Globus pallidus (tissue), 1 donor: ENCODE measurements at places on chromosomes 2 and 18.

- no peak for DNase-seq
These were observed 91.1 kb downstream of the RBMS1 start for GRCh38 chr2:160402501-160402900.

DNA sequence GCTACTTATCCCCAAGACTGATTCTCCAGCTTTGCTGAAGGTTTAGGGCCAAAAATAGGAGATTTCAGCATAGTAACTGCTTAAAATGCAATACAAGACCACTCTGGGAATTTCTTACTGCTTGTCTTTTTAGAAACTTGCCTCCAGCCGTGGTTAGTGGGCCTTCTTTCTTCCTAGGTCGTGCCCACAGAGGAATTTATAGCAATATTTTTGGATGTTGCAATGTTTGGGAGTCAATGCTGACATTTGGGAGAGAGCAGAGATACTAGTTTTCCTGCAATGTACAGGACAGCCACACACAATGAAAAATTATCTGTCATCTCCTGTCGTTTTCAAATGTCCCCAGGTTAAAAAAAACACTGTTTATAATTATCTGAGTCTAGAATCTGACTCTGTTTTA is 25.6 kb upstream of the CERS6 start:
- DNase-seq = no peak

- DNase-seq = no peak
These were observed 74.8 kb downstream of the NOL10 start for GRCh38 chr2:10614939-10615338.

- DNase-seq = no peak
These were observed 21.5 kb upstream of the GALNT3 start for GRCh38 chr2:165815299-165816141.

- DNase-seq = no peak
These were observed 54.3 kb downstream of the NOL10 start for GRCh38 chr2:10635430-10635829.

DNA sequence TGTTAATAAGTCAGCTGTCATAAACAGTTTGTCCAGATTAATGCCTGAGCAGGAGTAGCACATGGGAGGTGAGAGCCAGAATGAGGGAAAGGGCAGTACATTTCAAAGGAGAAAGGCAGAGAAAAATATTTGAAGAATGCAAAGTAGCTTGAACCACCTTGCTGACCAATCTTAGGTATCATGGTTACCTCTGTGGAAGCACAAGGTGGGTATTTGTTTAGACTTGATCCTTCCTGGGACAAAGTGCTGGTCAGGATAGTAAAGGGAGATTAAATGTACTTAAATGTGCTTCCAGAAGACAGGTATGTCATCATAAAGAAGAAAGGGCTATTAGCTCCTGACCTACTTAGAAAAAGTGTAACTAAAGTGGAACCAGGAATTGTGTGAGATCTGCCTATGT is 105.0 kb downstream of the LRRTM1 start:
- DNase-seq = no peak

- no peak for DNase-seq
These were observed 1.5 kb upstream of the OSGEPL1 start for GRCh38 chr2:189763908-189764661.

DNA sequence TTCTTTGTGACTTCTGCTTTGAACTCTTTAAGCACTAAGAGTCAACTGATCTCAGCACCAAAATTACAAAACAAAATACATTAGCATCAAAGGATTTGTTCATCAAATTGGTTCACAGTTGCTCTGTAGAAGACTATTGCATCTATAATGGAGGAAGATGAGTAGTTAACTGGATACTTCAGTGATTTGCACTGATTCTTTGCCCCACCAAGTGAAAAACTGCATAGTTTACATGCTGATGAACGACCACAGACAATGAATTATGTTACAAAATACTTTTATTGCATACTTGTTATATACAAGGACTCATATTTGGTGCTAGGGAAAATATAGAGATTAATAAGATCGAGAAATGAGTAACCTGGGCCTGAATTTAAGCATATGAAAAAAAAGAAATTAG is 107.2 kb downstream of the SCG2 start:
- DNase-seq = no peak

GRCh38 chr2:37500031-37500430 is 155.6 kb downstream of the QPCT start:
- DNase-seq = no peak

- no peak for DNase-seq
These were observed 26.8 kb downstream of the RHBDD1 start for GRCh38 chr2:226862623-226863022.

- no peak for DNase-seq
These were observed 158.3 kb downstream of the ANTXR1 start for GRCh38 chr2:69171116-69171896.

DNA sequence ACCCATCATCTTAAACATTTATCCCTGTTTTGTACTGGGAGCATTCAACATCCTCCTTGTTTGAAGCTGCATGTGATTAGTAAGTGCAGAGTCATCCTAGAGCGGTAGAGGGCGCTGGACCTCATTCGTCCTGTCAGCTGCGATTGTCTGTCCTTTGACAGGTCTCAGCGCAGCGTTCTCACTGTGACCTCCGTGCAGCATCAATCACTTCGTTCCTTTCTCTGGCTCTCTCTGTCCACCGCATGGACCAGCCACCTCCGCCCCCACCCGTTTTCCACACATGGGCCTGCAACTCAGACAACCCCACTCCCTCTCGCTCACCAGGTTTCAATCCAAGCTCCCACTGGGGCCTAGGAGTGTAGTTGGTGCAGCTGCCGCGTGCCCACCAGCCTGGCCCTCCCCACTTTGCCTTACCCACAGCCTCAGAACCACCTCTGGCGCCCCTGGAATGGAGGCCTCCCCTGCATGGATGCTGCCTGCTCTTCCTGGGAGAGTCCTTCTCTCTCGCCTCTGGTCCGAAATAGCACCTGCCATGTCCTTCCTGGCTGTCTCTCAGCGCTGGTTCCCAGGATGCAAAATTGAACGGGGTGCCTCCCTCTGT is 90.5 kb downstream of the NDUFA10 start:
- peak; percentile 84 for DNase-seq

- DNase-seq = no peak
These were observed 677 bp upstream of the TMEM178A start for GRCh38 chr2:39664888-39665591.

GRCh38 chr2:151730262-151730975 is 3.9 kb downstream of the NEB start:
- DNase-seq = no peak

- no peak for DNase-seq
These were observed 676.1 kb upstream of the GYPC start for GRCh38 chr2:125979886-125980285.

DNA sequence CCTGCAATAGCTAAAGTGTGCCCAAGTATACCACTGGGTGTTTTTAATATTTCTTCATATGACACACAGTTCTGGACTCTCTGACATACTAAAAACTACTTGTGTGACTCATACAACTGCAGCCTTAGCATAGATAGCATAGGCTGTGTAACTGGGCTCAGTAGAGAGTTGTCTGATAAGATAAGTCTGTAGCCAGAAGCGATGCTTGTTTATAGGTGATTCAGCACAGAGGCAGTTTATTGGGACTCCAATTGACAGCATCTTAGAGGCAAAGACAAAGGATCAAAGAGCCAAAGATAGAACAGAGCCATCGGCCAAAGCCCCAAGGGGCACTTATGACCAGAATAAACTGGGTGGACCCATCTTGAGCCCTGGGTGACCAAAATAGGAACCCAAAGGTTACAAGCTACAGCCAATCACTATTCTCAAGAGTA is 42.3 kb downstream of the AAK1 start:
- DNase-seq = no peak

DNA sequence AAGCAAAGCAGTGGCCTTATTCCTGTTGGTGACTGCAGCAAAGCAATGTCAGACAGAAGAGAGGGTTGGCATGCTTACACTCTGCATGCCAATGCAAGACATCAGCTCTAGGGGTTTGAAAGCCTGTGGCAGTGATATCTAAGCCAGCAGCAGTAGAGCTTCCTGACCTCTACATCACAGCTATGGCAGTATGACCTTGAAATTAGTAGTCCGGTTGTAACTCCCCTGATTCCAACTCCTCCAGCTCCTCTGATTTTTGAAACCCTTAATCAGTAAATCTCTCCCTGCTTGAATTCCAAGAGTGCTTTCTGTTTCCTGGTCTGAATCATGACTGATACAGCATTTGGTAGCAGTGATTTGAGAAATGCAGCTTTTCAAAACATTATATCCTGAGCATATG is 60.0 kb upstream of the LRP1B start:
- no peak for DNase-seq

- peak; percentile 5 for DNase-seq
These were observed 271.3 kb downstream of the LRATD1 start for GRCh38 chr2:14903709-14904374.

- no peak for DNase-seq
These were observed 66.2 kb downstream of the CRACDL start for GRCh38 chr2:98869870-98870269.
